Fibroblast of the aortic adventitia (primary cell): ENCODE measurements at places on chromosomes 11 and 22. TPM values are rescaled to one million over a fixed set of nuclear protein-coding genes. Genes with fewer than 3 reads are reported as not detected.
A peak's percentile ranks its signal among the peaks of the same experiment; 100 is the strongest.

DNA sequence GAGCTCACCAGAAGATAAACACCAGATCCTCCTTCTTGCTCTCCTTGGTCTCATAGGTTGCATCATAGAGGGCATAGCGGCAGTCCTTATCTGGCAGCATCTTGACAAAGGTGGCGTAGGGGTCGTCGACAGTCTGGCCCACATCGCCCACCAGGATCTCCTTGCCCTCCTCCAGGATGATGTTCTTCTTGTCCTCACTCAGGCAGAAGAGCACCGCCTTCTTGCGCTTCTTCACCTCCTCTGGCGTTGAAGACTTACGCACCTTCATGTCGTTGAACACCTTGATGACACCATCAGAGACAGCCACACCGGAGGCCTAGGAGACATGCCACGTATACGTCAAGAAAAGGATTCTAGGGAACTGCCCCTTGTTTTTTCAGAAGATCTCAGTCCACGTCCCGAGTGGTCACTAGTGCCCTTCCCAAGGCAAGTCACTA is 2.0 kb downstream of the CFL1 start:
- no peak for DNase-seq

- DNase-seq, result no peak
These were observed 37.9 kb downstream of the PKNOX2 start for GRCh38 chr11:125202362-125202880.

DNA sequence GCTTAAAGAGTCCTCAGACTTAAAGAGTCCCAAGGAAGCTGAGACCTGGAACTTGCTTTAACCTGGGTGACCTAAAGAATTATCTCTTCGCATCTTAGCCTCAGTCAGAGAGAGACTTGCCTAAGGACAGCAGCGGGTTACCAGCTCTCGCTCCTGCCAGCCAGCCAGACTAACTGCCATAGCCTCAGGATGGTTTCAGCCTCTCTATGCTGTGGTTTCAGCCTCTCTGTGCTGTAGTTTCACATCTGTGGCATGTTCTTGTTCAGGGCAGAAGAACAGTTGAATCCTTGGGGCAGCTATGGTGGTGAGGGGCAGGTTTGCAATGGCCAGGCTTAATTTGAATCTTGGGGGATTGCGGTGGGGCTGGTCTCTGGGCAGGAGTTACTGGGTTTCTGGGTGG is 2.3 kb downstream of the FRMD8 start:
- no peak for DNase-seq

GRCh38 chr11:118791961-118792569 is 1.1 kb upstream of the DDX6 start:
- DNase-seq, result no peak

DNA sequence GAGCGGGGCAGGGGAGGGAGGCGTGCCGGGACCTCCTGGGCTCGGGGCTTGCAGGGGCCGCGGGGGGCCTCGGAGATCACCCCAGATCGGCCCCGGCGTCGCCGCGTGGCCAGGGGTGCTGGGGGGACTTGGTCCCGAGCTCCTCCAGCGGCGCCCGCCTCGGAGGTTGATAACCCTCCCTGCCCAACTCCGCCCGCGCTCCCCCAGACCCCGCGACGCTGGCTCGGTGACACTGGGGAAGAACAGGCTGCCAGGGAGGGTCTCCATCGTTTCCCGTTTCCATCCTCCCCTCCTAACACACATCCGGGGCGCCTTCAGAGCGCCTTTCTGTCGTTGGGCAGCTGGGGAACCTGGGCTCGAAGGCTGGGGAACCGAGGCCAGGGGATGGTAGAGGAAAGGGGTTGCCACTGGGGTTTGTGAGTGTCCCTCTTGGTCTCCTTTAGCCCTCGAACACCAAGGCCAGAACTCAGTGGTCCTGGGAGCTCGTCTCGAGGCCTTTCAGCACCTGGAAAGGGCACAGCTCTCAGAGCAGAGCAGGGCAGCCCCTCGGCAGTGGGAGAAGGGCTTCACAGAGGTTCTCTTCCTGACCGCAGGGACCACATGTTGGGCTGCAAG is 431 bp downstream of the SLC37A2 start:
- no peak for DNase-seq

DNA sequence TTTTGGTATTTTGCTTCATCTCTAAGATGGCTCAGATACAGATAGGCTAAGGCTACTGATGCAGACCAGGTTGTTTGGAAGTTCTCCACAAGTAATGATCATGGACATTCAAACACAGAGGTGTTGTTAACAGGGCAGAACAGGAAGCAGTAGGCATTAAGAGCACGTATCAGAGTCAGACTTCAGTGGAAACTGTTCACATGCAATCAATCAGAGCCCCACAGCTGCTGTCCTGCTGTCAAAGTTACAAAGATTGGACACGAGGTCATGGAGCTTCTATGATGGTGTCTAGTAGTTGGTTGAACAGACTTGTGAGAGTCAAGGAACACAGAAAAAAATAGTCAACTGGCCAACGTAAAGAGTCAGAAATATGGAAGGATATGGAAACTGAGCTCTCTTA is 19.8 kb downstream of the OR10D3 start:
- no peak for DNase-seq

DNA sequence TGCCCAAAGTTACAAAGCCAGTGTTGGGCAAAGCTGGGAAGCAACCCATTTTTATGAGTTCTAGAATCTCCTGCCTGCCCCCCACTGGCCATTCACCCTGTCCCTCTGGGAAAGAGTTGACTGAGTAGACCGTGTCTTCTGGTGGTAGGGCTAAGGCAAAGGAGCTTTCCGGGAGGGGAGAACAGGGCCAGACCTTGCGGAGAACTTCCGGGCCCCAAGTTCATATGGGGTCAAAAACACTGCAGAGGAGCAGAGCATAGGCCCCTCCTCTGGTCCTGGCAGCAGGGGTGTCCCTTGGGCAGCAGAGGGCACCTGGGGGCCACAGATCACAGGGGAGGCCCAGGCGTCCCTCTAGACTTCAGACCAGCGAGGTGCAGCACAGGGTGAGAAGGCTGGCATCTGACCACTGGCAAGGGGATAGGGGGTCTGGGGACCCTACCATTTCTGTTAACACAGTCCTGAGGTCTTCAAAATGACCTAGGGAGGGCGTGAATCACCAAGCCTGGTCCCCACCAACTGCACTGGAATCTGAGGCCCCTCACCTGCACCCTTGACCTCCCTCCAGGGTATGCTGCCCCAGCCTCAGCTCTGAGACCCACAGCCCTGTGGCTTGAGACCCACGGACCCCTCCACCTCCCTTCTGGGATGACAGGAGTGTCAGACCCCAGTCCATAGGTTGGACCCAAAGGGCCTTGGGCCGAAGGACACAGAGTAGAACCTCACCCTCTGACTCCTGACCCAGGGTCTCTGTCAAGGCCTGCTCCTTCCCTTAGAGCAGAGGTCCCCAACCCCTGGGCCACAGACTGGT is 1.3 kb upstream of the ARAP1 start:
- DNase-seq, result no peak

- DNase-seq, result peak; percentile 22
These were observed 862 bp downstream of the APBB1 start for GRCh38 chr11:6417907-6418556.

DNA sequence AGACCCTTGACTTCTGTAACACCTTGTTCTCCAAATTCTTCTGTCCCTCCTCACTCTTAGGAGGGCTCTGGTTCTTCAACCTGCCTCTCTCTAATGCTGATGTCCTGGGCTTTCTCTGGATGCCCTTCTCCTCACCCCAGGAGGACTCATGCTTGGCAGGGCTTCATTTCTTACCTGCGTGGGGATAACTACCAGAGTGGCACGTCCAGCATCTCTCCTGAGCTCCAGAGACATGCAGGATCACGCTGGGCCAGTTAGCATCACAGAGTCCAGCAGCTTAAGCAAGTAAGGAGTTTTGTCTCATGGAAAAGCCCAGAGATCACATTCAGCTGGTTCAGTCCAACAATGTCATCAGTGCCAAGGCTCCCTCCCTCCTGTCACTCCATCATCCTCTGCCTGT is 36.4 kb downstream of the RTL6 start:
- no peak for DNase-seq

DNA sequence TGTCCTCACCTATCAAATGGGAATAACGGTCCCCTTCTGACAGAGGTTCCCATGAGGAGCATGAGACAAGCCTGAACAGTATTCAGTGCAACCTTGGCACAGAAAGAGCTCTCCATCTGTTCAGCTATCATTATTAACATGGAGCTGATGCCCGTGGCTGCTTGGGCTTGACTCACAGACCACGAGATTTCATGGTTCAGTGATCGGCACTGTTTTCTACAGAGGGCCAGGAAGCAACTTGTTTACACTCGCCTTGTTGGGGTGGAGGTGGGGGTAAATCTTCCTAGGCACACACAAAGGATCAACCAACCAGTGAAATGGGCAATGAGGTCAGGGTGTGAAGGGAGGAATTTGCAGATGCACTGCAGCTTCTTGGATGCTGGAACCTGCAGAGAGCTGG is 88.2 kb downstream of the CWC15 start:
- DNase-seq, result no peak

- DNase-seq, result no peak
These were observed 81.6 kb downstream of the MYEOV start for GRCh38 chr11:69375316-69376154.

DNA sequence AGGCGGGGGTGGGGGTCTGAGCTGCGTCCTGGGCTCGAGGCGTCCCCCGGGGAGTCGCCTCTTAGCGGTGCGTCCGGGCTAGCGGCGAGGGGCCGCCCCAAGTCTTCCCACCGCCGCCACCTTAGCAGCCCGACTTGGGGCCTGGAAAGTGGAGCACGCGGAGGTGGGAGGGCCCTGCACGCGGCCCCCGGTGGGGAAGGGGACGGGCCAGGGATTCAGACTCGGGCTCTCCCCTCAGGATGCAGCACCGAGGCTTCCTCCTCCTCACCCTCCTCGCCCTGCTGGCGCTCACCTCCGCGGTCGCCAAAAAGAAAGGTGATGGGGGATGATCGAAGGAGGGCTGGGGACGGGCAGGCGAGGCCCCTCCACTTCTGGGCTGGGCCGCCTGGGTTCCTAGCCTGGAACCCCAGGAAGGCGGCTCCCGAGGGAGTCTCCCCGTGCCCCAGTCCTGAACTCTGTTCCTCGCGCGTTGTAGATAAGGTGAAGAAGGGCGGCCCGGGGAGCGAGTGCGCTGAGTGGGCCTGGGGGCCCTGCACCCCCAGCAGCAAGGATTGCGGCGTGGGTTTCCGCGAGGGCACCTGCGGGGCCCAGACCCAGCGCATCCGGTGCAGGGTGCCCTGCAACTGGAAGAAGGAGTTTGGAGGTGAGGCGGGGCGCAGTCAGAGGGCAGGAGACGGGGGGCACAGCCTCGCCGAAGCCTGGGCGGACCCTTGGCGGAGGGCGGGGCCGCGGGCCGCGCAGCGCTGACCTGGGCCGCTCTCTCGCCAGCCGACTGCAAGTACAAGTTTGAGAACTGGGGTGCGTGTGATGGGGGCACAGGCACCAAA is 563 bp downstream of the MDK start:
- no peak for DNase-seq

DNA sequence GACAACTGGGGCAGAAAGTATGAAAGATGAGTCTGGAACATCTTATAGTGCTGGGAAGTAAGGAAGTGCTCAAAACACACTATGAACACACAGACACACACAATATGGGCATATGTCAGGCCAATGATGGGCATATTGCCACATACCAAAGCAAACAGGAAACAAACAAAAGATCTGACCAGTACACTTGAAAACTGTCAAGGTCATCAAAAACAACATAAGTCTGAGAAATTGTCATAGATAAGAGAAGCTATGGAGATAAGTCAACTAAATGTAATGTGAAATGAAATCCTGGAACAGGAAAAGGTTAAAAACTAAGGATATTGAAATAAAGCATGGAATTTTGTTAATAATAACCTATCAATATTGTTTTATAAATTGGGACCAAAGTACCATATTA is 46.4 kb downstream of the GUCY1A2 start:
- no peak for DNase-seq

The PGA5 gene
- not detected in 2 replicates for total RNA-seq

The C11orf65 gene
- total RNA-seq, result 0.99 and 1.6 TPM in 2 replicates

The GLYAT gene
- total RNA-seq, result not detected in 2 replicates

The CLCF1 gene
- 1.5 and 9.4 TPM in 2 replicates for total RNA-seq

The CARNS1 gene
- 0.09 and 0.16 TPM in 2 replicates for total RNA-seq

The FOLH1 gene
- total RNA-seq, result not detected in 2 replicates

The CASP12 gene
- 0.18 TPM in 1 of 2 replicates, not detected in the other for total RNA-seq

The MIAT gene
- total RNA-seq, result 0.72 and 2.0 TPM in 2 replicates

The PDGFB gene
- 0.09 and 0.57 TPM in 2 replicates for total RNA-seq

The TRIM49D1 gene
- not detected in 2 replicates for total RNA-seq
